Gastrocnemius medialis (tissue), 4 donors: ENCODE measurements at places on chromosomes 4 and X. TPM values are rescaled to one million over a fixed set of nuclear protein-coding genes. Genes with fewer than 3 reads are reported as not detected.

GRCh38 chr4:85837439-85837733 is 362.4 kb downstream of the ARHGAP24 start:
- no peak for DNase-seq

Gene SASH3
- total RNA-seq = 1.3 TPM

DNA sequence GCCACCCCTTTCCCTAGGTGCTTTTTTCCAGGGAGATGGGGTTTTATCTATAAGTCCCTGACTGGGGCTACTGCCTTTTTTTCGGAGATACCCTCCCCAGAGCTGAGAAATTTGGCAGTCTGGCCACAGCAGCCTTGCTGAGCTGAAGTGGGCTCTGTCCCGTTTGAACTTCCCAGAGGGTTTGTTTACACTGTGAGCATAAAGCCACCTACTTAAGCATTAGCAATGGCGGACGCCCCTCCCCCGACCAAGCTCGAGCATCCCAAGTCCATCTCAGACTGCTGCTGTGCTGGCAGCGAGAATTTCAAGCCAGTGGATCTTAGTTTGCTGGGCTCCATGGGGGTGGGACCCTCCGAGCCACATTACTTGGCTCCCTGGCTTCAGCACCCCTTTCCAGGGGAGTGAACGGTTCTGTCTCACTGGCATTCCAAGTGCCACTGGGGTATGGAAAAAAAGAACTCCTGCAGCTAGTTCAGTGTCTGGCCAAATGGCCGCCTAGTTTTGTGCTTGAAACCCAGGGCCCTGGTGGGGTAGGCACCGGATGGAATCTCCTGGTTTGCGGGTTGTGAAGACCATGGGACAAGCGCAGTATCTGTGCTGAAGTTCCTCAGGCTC is 456.4 kb upstream of the HTR2C start:
- no peak for DNase-seq

GRCh38 chr4:19026281-19026680 is 1004.7 kb upstream of the LCORL start:
- no peak for DNase-seq

DNA sequence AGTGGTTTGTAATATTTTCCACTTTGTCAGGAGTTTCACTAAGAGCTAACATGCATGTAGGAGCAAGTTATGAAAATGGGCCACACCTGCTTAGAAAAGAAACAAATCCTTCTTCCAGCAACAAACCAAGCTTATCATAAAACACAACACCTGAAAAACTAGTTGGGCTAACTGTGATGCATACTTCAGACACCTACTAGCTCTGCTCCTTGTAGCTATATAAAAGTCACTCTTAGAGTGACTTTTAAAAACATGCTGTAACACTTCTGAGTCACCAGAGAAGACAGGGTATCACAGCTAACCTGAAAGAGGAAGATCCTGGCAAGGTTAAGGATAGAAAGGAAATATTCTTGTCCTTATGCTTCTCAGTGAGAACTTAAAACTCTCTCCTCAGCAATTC is 3.6 kb upstream of the SLAIN2 start:
- no peak for DNase-seq

GRCh38 chrX:120357186-120357585 is 4.7 kb upstream of the ATP1B4 start:
- DNase-seq = no peak

Gene SFRP2
- total RNA-seq = 0.86 TPM

Gene AGA
- total RNA-seq = 10.2 TPM

DNA sequence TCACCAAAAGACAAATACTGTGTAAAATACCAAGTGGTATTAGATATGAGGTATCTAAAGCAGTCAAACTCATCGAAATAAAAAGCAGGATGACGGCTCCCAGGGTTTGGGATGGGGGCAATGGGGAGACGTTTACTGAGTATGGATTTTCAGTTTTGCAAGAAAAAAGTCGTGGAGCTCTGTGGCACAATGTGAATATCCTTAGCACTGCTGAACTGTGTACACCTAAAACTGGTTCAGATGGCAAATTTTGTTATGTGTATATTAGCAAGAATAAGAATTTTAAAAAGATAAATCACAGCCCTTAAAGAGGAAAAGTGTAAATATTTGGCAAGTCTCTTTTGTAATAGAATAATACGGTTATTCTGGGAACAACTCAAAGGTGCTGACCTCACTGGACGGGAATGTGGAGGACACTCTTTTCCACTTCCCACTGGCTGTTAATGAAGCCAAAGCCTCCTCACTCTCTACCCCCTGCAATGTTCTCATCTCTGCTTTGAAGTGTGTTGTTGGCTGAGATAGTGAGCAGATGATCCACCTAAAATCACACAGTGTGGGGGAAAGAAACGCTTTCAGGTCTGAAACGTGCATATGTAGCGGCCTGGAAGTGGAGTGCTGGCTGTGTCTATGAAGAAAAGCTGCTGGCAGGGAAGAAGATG is 49.2 kb downstream of the SEL1L3 start:
- no peak for DNase-seq

DNA sequence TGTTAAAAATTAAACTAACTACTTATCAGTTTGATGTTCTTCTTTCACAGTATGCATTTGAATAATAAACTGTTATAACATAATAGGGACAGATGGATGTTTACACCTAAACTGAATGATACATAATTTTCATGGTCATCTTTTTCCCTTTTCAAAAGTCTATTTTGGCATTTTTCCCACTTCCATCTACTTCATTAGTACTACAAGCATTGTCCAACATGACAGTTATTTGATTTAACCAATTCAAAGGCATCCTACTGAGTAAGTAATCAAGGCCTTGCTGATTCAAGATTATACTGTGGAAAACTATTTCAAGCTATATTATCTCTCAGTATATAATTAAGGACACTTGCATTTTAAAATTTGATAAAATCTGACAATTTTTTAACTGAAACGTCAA is 212.9 kb downstream of the FAT4 start:
- no peak for DNase-seq

- DNase-seq = no peak
These were observed 144.2 kb downstream of the PDLIM5 start for GRCh38 chr4:94595880-94596483.

Gene CT45A7
- total RNA-seq = not detected

DNA sequence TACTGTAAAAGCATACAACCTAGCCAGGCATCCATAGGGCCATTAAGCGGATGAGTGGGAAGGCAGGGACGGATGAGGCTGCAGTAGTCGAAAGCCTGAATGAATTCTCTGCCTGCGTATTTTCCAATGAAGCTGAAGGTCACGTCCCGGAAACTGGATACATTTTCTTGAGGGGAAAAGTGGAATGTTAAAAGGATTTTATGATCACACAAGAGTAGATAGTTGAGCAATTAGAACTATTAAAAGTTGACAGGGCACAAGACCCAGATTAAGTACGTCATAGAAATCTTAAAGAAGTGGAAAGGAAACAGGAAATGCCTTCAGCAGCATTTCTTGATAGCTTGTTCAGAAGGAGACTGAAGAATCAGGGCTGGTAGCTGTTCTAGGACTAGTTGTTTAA is 98.3 kb upstream of the CXXC4 start:
- no peak for DNase-seq

- DNase-seq = no peak
These were observed 33.3 kb upstream of the DSPP start for GRCh38 chr4:87574996-87575395.

Gene CHRNA9
- total RNA-seq = not detected

Gene STPG2
- 0.42 TPM for total RNA-seq

Gene ZFP42
- not detected for total RNA-seq

DNA sequence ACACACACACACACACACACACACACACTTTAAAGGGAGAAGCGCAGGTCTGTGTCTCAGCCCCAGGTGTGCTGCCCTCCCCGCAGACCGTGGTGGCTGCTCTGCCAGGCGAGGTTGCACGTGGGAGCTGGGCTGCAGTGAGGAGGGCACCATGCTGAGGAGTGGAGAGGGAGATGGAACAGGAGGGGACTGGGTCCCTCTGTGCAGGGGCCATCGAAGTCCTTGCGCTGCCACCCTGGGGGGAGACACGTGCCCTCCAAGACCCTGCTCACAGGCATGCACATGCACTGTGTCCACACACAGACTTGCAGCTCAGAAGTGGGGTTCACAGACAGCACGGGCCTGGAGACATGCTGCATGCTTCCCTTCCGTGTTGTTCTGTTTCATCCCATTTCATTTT is 65.5 kb upstream of the HGFAC start:
- DNase-seq = no peak

DNA sequence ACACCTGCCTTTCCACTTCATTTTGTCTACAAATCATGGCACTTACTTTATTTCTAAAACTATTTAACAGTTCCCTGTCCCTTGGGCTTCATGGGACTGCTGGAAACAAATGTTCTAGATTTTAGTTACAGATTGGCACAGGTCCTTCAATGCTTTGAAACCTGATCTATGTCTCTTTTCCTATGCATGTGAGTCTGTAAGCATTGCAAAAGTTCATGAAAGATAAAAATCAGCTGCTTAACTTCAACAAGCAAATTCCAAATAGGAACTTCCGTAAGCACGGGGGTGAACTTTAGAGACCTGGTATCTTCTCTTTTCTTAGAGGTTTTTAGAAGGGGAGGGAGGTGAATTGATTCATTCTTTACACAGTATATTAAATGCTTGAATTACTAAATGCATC is 9.5 kb downstream of the LGI2 start:
- DNase-seq = no peak

Gene EMCN
- total RNA-seq = 12.9 TPM

GRCh38 chr4:136424052-136424451 is 1108.2 kb downstream of the PCDH18 start:
- no peak for DNase-seq

Gene OTUD6A
- not detected for total RNA-seq

DNA sequence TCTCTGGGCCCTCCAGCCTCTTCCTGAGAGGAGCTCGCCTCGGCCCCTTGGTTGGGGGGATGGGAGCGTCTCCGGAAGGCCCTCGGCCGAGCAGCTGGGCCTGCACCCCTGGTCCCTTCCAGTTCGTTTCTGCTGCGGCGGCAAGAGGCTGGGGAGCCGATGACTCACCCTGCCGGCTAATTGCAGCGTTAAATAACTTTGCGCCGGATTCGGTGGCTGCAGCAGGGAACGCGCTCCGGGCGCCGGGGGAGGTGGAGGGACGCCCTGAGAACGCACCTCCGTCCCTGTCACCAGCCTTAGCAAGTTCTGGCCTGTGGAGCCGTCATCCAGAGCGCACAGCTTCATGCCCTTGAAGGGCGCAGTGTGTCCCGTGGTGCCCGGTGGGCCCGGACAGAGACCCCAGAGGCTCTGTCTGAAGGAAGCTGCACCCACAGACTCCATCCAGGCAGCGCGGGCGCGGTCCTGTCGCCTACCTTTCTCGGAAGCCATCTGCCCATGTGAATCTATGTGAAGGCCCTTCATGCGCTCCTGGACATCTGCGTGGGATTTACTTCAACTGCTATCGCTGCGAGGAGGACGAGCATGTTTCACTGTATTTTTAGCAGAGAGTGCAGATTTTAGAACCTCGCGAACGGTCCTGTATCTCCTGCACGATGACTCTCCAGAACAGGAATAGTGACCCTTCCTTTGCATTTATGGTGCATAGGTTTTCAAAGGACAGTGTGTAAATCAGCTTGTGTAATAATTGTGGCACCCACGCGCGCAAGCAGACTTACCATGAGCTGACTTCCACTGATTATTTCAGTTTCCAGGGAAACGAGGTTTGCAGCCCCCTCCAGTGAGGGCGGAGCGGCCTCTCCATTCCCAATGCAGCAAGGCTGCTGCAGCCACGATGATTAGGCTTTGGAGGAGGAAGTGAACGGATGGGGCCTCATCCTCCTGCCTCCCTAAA is 1.7 kb upstream of the TMEM271 start:
- no peak for DNase-seq

DNA sequence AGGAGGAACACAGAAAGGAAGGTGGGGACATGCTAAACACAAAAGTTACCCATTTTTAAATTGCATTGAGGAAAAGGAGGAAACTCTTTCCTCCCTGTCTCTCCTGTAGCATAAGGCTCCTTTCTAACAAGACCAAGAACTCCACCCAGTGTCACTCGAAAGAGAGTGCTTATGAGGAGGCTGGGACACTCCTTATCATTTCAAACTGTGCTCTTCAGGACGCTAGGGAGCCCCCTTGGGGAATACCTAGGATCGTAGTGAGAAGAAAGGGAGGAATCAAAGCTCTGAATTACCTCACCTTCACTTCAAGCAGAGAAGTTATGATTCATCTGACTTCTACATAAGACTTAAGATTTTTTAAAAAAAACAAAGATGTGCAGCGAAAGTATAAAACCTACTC is 65.5 kb downstream of the F9 start:
- no peak for DNase-seq

- DNase-seq = no peak
These were observed 701 bp upstream of the BCOR start for GRCh38 chrX:40098264-40099054.

GRCh38 chrX:40887476-40887875 is 152.1 kb upstream of the MED14 start:
- no peak for DNase-seq
